ENCODE measurements at places on chromosomes 5 and 9. TPM values are rescaled to one million over a fixed set of nuclear protein-coding genes. Genes with fewer than 3 reads are reported as not detected.
A peak's percentile ranks its signal among the peaks of the same experiment; 100 is the strongest.

Gene FGF10
- total RNA-seq: not detected

Gene FOXD4L4
- not detected for total RNA-seq

Gene HTR1A
- not detected for total RNA-seq

Gene SLC1A1
- total RNA-seq: 6.4 TPM

Gene PCDHA4
- total RNA-seq: 9.5 TPM

Gene PPP1R2B
- total RNA-seq: not detected

GRCh38 chr5:142587354-142587965 is 98.4 kb downstream of the FGF1 start:
- H3K27ac ChIP-seq: no peak overlapping the region
- no peak overlapping the region for H3K4me3 ChIP-seq
- DNase-seq: no peak
- H3K4me1 ChIP-seq: no peaks in the 10 kb centered on the region

- no peak overlapping the region for H3K4me3 ChIP-seq
- H3K27me3 ChIP-seq: no peaks in the 10 kb centered on the region
- H3K27ac ChIP-seq: peak overlapping the region; percentile 77
Observed at GRCh38 chr9:131179561-131180219, 54.3 kb downstream of the NUP214 start.

- H3K36me3 ChIP-seq: no peaks in the 10 kb centered on the region
- no peak overlapping the region for H3K27ac ChIP-seq
- no peak for DNase-seq
- H3K4me3 ChIP-seq: no peak overlapping the region
- H3K27me3 ChIP-seq: no peaks in the 10 kb centered on the region
- no peaks in the 10 kb centered on the region for H3K4me1 ChIP-seq
Observed at GRCh38 chr9:24801344-24801743, 255.6 kb upstream of the IZUMO3 start.

GRCh38 chr5:82597437-82597836 is 319.3 kb upstream of the RPS23 start:
- H3K36me3 ChIP-seq: no peaks in the 10 kb centered on the region
- peaks cover 6% of the 10 kb centered on the region for H3K4me1 ChIP-seq
- H3K4me3 ChIP-seq: no peak overlapping the region
- no peak for DNase-seq
- no peaks in the 10 kb centered on the region for H3K27me3 ChIP-seq
- H3K27ac ChIP-seq: no peak overlapping the region

DNA sequence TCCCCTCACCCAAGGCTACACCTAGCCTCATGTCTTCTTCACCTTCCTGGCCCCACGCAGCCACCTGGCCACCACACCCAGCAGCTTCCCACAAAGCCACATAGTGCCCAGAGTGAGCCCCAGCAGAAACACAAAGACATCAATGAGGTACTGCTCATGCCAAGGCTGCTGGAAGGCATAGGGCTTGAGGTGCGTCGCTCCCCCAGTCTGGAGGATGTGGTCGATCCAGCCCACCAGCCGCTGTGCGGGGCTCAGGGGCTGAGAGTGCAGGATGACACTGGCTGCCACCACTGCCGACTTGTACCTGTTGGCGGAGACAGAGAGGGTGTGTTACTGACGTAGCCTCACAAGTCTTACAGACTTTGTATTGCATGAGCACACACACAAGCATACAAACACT is 15.8 kb upstream of the CAPSL start:
- H3K27ac ChIP-seq: no peak overlapping the region
- DNase-seq: no peak
- no peak overlapping the region for H3K4me3 ChIP-seq
- H3K4me1 ChIP-seq: no peaks in the 10 kb centered on the region
- no peaks in the 10 kb centered on the region for H3K36me3 ChIP-seq
- H3K27me3 ChIP-seq: no peaks in the 10 kb centered on the region

DNA sequence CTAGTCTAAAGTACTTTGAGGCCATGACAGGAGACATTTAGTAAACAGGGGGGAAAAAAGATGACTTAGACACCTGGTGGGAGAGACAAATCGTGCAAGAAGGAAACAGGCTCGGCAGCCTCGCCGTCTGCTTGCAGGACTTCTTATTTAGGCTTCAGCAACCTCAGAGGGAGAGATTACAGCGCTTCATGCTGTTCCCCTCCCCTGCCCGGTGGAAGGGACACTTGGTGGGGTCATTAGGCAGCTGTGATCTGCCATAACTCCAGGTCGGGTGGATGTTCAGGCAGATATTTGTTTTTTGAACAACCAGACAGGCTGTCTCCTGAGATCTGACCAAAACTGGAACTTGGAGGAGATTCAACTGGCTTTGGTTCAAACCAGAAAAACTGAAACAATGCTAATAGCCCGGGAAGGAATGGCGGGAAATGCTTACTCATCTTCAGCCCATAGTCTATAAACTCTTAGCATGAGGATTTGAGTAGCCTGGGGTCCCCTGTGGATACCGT is 38.1 kb upstream of the CD180 start:
- peaks cover 14% of the 10 kb centered on the region for H3K4me1 ChIP-seq
- peak overlapping the region; percentile 37 for H3K4me3 ChIP-seq
- H3K27ac ChIP-seq: peak overlapping the region; percentile 55
- no peaks in the 10 kb centered on the region for H3K36me3 ChIP-seq
- no peaks in the 10 kb centered on the region for H3K27me3 ChIP-seq

GRCh38 chr9:7055171-7055903 is 297.6 kb downstream of the KDM4C start:
- H3K4me1 ChIP-seq: no peaks in the 10 kb centered on the region
- peak; percentile 27 for DNase-seq
- no peak overlapping the region for H3K27ac ChIP-seq
- H3K36me3 ChIP-seq: no peaks in the 10 kb centered on the region

DNA sequence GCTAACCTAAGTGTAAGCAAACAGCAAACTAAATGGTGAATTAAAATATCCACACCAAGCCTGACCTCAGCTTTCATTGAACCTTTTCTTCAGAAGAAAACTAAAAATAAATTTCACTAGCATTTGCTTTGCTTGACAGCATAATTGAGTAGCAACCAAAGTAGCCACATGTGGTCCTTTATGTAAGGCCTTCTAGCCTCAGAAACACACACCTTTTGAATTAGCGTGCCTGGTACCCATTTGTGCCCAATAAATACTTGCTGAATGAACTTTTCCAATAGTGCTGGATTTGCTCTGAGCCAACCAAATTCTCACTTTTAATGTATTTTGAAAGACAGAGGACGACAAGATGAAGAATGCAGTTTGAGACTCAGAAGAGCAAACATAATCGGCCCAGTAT is 2.1 kb upstream of the NIPBL start:
- H3K4me3 ChIP-seq: peak overlapping the region; percentile 99
- no peak for DNase-seq
- no peaks in the 10 kb centered on the region for H3K27me3 ChIP-seq
- H3K36me3 ChIP-seq: no peaks in the 10 kb centered on the region
- H3K4me1 ChIP-seq: peaks cover 9% of the 10 kb centered on the region
- H3K27ac ChIP-seq: peak overlapping the region; percentile 92

DNA sequence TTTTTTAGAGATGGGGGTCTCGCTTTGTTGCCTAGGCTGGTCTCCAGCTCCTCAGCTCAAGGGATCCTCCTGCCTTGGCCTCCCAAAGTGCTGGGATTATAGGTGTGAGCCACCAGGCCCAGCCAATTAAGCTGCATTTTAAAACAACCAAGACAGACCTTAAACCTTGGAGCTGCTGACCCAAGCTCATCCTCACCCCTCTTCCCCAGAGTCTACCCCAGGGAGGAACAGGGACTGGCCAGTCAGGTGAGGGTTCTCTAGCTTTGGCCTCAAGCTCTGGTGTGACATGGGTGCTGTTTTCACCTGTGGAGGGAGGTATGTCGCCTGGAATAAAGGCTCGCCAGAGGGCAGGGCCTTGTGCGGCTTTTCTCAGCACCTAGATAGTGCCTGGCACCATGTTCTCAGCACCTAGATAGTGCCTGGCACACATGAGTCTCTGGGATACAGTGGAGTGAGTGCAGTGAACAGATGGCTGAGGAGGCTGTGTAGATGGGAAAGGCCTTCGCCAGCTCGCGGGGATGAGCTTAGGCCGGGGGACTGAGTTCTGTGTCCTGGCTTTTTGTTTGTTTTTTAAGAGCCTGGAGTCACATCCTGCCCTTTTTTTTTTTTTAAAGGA is 7.4 kb downstream of the CDK9 start:
- no peak for DNase-seq
- H3K27ac ChIP-seq: no peak overlapping the region
- peaks cover 34% of the 10 kb centered on the region for H3K36me3 ChIP-seq
- H3K4me3 ChIP-seq: no peak overlapping the region
- no peaks in the 10 kb centered on the region for H3K27me3 ChIP-seq
- H3K4me1 ChIP-seq: peaks cover 16% of the 10 kb centered on the region

- peaks cover 9% of the 10 kb centered on the region for H3K36me3 ChIP-seq
- H3K27ac ChIP-seq: no peak overlapping the region
- no peaks in the 10 kb centered on the region for H3K27me3 ChIP-seq
- H3K4me3 ChIP-seq: no peak overlapping the region
- DNase-seq: no peak
Observed at GRCh38 chr5:65796751-65797316, 74.8 kb downstream of the NLN start.

DNA sequence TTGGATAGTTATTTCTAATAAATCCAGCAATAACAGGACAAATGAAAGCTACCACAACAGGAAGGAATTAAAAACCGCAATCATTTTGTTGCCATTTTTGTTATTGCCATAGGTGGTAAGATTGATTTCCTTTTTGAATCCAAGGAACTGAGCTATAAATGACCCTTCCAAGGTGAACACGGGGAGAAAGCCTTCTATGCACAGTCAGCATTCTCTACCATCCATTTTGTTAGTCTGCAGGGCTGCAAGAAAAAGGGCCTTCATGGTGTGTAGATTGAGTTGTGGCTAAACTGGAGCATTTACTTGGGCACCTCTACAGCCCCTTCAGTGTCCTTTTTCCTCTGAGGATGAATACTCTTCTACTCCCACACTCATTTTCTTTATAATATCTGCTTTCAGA is 18.6 kb upstream of the REEP5 start:
- H3K4me1 ChIP-seq: peaks cover under 1% of the 10 kb centered on the region
- H3K36me3 ChIP-seq: no peaks in the 10 kb centered on the region
- H3K27ac ChIP-seq: no peak overlapping the region
- DNase-seq: no peak
- H3K27me3 ChIP-seq: no peaks in the 10 kb centered on the region
- no peak overlapping the region for H3K4me3 ChIP-seq

DNA sequence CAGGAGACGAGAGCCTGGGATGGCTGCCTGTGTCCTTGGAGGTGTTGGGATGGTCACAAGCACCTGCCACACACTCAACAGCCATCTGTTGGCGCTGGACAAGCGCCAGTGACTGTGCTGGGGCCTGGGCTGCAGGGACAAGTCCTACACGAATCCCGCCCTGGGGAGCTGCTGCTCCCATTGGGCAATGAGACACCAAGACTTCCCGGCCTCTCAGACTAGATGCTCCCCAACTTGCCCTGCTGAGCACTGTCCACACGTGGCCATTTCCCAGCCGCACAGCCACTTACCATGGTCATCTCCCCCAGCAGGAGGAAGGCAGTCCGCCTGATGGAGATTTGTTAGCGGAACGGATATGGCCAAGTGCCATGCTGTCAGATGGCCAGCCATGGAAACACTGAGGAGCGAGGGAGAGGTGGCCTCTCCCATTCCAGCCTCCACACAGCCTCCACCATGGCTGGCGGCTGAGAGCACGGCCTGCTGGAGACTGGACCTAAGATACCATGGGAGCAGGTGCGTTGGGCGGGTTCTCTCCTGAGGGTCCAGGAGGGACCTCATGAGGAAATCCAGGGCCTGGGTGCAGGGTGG is 43.9 kb downstream of the PRRT1B start:
- H3K4me1 ChIP-seq: no peaks in the 10 kb centered on the region
- no peak for DNase-seq
- H3K27me3 ChIP-seq: no peaks in the 10 kb centered on the region
- no peak overlapping the region for H3K27ac ChIP-seq
- H3K4me3 ChIP-seq: no peak overlapping the region

DNA sequence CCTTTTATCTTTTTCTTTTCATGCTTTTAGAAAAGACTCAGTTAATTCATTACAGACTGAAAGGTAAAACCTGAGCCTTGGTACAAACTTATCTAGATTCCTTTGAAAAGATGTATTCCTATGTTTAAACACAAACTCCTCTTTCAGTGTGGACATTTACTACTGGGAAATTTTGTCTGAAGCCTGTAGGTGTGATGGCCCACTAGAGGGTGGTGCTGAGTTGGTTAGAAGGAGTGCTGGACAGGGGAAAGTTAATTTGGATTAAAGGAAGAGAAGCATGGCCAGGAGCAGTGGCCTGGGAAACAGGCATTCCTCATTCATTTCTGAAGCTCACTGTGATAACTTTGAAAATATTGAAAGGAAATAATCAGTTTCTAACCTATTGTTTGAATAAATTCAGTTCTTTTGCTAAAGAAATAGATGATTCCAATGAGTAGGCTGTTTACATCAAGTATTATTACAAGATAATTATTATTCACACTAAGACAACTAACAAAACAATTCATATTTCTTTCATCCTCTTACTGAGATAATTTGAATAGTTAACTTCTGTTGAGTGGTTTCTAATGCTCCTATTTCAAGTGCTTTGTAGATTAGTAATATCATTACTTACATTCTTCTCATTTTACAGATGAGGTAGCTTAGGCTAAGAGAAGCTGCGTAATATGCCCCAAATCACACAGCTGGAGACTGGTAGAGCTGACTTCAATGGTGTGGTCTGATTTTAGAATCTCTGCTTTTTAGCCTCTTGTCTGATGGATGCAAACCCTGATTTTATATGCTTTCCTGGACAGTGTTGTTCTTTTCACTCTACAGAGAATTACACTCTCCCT is 150.9 kb downstream of the ADGRV1 start:
- no peak overlapping the region for H3K4me3 ChIP-seq
- no peaks in the 10 kb centered on the region for H3K27me3 ChIP-seq
- H3K36me3 ChIP-seq: no peaks in the 10 kb centered on the region
- H3K27ac ChIP-seq: peak overlapping the region; percentile 23

DNA sequence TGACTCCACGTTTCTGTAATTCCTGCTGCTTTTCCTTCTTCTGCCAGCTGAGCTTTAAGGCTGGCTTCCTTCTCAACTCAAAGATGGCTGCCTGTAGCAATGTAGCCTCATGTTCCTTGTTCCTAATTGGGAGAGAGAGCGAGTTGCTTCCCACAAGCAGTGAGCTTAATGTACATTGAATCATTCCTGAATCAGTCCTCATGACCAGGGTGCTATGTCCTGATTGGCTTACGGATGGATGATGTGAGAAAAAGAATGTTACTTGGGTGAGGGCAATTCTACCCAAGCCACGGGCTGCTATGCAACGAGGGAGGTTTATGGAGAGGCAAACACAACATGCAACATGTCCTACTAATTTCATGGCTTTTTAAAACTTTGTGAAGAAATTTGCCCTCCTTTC is 356.2 kb downstream of the RASEF start:
- H3K27me3 ChIP-seq: no peaks in the 10 kb centered on the region
- H3K4me3 ChIP-seq: no peak overlapping the region
- H3K4me1 ChIP-seq: no peaks in the 10 kb centered on the region
- DNase-seq: no peak

GRCh38 chr9:126793686-126794417 is 11.0 kb upstream of the ZBTB43 start:
- H3K27me3 ChIP-seq: peaks cover 5% of the 10 kb centered on the region
- peaks cover 1% of the 10 kb centered on the region for H3K4me1 ChIP-seq
- DNase-seq: no peak
- H3K4me3 ChIP-seq: no peak overlapping the region
- H3K36me3 ChIP-seq: no peaks in the 10 kb centered on the region
- no peak overlapping the region for H3K27ac ChIP-seq

All from astrocyte (in vitro differentiated cells and primary cell).